ENCODE measurements at places on chromosomes 16 and 17. TPM values are rescaled to one million over a fixed set of nuclear protein-coding genes. Genes with fewer than 3 reads are reported as not detected.

DNA sequence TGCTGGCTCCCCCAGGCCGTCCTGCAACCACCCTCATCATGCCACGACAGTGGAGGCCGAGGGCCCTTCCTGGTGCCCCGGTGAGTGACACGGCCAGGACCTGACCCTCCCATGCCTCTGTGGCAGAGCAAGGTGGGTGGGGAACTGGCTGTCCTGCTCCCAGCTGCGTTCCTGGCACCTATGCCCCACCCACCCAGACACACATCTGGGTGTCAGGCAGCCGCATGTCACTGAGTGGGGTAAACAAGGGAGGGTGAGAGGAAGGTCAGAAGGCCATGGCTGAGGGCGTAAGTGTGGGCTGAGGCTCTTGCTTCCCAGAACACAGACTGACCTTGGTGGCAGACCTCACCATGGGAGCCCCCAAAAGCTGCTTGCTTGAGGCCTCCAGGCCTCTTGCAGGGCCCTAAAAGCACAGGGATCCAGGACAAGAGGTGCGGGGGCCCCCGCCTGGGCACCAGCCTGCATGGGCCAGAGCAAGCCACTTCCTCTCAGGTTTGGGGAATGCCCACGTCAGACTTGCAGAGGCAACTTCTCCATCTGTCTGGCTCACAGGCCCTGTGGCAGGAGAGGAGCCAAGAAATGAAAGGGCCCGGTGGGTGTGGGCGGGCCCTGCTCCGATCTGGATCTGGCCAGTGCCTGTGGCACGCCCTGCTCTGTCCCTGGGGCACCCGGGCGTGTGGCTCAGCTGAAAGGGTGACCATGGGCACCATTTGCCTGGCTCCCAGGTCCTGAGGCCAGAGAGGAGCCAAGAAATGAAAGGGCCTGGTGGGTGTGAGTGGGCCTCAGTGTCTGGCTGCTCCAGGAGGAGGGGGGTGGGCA is 3.9 kb upstream of the CCDC57 start:
- H3K27ac ChIP-seq, result peak overlapping the region; percentile 57
- H3K27me3 ChIP-seq, result no peaks in the 10 kb centered on the region
- no peaks in the 10 kb centered on the region for H3K36me3 ChIP-seq
- H3K4me3 ChIP-seq, result no peak overlapping the region
- no peak for DNase-seq

DNA sequence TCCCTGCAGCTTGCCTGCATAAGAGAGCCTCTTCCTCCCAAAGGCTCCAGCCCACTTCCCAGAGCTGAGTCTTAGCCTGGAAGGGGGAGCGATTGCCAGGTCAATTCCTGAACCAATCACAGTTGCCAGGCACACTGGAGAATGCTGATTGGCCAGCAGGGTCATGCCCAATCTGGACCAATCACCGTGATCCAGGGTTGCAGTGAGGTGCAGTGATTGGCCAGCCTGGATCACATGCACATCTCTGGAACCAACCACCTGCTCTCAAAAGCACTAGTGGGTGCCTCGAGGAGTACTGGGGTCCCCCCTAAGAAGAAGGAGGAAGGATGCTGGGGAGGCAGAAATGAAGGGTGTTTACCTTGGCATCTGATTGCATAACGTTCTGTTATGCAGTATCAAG is 18.4 kb downstream of the NAGPA start:
- no peaks in the 10 kb centered on the region for H3K36me3 ChIP-seq
- no peaks in the 10 kb centered on the region for H3K27me3 ChIP-seq
- H3K4me3 ChIP-seq, result no peak overlapping the region
- no peaks in the 10 kb centered on the region for H3K4me1 ChIP-seq

DNA sequence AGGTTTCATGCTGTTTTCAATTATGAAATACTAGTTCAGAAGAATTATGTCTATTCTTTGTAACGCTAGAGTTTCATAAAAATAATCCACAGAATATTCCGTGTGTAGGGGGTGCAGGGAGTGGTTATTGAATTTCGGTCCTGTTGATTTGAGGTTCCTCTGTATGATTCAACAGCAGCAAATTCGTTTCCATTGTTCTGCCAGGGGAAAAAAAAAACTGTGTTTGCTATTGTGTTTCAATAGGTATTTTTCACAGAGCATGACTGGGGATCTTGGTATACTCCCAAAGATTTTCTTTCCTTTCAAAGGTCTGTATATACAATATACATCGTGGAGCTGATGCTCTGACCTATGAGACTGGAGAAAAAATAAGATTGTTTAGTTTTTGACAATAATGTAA is 15.8 kb downstream of the SHISA9 start:
- H3K36me3 ChIP-seq, result no peaks in the 10 kb centered on the region
- H3K27me3 ChIP-seq, result no peaks in the 10 kb centered on the region
- DNase-seq, result no peak
- H3K4me1 ChIP-seq, result no peaks in the 10 kb centered on the region

DNA sequence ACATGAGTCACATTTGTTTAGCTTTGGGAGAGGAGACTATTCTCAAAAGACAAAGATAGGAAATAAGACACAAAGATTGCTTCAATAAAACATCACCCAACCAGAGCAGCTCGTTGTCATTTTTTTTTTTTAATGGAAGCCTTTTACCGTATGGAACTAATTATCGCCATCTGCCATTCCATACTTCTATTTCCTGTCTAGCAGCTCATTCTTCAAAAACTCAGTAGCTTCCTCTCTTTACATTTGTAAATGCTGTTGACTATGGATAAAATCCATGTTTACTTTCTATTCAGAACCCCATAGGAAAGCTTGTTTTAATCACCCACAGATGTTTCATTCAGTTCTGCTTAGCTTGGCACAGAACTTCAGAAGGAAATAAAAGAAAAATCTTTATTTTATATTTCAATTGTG is 110.0 kb upstream of the PSMD7 start:
- no peaks in the 10 kb centered on the region for H3K4me1 ChIP-seq
- no peak overlapping the region for H3K27ac ChIP-seq
- no peaks in the 10 kb centered on the region for H3K36me3 ChIP-seq
- no peak overlapping the region for H3K4me3 ChIP-seq

- H3K27me3 ChIP-seq, result no peaks in the 10 kb centered on the region
- H3K4me3 ChIP-seq, result no peak overlapping the region
- no peak for DNase-seq
- H3K36me3 ChIP-seq, result no peaks in the 10 kb centered on the region
- H3K4me1 ChIP-seq, result no peaks in the 10 kb centered on the region
Measured at GRCh38 chr17:10748531-10749181, 18.8 kb upstream of the TMEM220 start.

GRCh38 chr16:9091867-9092281 is 430 bp downstream of the HAPSTR1 start:
- no peaks in the 10 kb centered on the region for H3K36me3 ChIP-seq
- peak; percentile 35 for DNase-seq
- H3K27me3 ChIP-seq, result no peaks in the 10 kb centered on the region
- H3K4me1 ChIP-seq, result peaks cover 30% of the 10 kb centered on the region
- peak overlapping the region; percentile 81 for H3K4me3 ChIP-seq

DNA sequence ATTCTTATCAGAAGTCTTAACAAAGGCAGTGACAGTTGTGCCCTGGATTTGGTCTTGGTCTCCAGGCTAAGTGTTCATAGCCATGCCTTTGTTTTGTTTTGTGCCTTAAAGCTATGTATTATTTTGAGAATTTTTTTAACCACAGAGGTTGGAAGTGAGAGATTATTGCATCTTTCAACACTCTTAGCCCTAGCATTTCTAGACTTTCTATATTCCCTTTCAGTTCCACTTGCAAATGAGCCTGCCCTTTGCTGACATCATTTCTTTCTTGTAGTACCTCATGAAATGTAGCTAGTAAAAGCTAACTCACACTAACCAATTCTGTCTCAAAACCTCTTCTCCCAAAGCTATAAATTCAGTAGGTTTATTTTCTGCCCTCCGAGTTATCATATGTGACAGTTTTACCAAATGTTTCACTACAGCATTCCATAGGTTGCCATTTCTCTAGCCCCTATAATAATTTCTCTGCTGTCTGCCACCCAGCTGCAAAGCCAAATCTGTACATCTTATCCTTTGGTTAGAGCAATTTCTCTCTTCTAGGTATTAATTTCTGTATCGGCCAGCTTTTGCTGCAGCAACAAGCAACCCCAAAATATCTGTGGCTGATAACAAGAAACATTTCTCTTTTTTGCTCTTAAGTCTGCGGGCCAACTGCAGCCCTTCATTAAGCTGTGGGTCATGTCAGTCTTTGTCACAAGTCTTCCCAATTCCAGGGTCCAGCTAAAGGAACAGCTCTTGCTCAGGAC is 14.2 kb upstream of the CCL1 start:
- H3K27me3 ChIP-seq, result no peaks in the 10 kb centered on the region
- no peak overlapping the region for H3K4me3 ChIP-seq
- no peaks in the 10 kb centered on the region for H3K36me3 ChIP-seq

GRCh38 chr17:63434951-63435571 is 11.0 kb downstream of the CYB561 start:
- H3K27me3 ChIP-seq, result peaks cover 4% of the 10 kb centered on the region
- H3K4me1 ChIP-seq, result peaks cover 60% of the 10 kb centered on the region
- no peaks in the 10 kb centered on the region for H3K36me3 ChIP-seq
- DNase-seq, result peak; percentile 43

GRCh38 chr17:15083225-15083624 is 181.9 kb downstream of the PMP22 start:
- H3K27me3 ChIP-seq, result no peaks in the 10 kb centered on the region
- DNase-seq, result no peak
- H3K27ac ChIP-seq, result no peak overlapping the region

- peak; percentile 34 for DNase-seq
- H3K36me3 ChIP-seq, result no peaks in the 10 kb centered on the region
- no peak overlapping the region for H3K4me3 ChIP-seq
- no peak overlapping the region for H3K27ac ChIP-seq
- no peaks in the 10 kb centered on the region for H3K4me1 ChIP-seq
- no peaks in the 10 kb centered on the region for H3K27me3 ChIP-seq
Measured at GRCh38 chr17:55513885-55514590, 2.8 kb upstream of the SMIM36 start.

- no peak overlapping the region for H3K4me3 ChIP-seq
- H3K27me3 ChIP-seq, result no peaks in the 10 kb centered on the region
- H3K4me1 ChIP-seq, result no peaks in the 10 kb centered on the region
- H3K36me3 ChIP-seq, result no peaks in the 10 kb centered on the region
- H3K27ac ChIP-seq, result no peak overlapping the region
- no peak for DNase-seq
Measured at GRCh38 chr17:14859542-14859941, 405.6 kb downstream of the PMP22 start.

GRCh38 chr16:31382485-31383161 is 10.5 kb upstream of the ITGAD start:
- H3K27me3 ChIP-seq, result peaks cover 22% of the 10 kb centered on the region
- H3K36me3 ChIP-seq, result no peaks in the 10 kb centered on the region
- H3K4me1 ChIP-seq, result peaks cover 12% of the 10 kb centered on the region
- no peak overlapping the region for H3K27ac ChIP-seq

GRCh38 chr17:4560837-4561256 is 470 bp upstream of the GGT6 start:
- no peaks in the 10 kb centered on the region for H3K27me3 ChIP-seq
- no peak overlapping the region for H3K27ac ChIP-seq
- no peak for DNase-seq
- H3K4me3 ChIP-seq, result no peak overlapping the region
- no peaks in the 10 kb centered on the region for H3K36me3 ChIP-seq

GRCh38 chr16:56289862-56290261 is 98.6 kb downstream of the GNAO1 start:
- H3K4me3 ChIP-seq, result no peak overlapping the region
- DNase-seq, result no peak
- H3K36me3 ChIP-seq, result no peaks in the 10 kb centered on the region
- no peaks in the 10 kb centered on the region for H3K4me1 ChIP-seq

DNA sequence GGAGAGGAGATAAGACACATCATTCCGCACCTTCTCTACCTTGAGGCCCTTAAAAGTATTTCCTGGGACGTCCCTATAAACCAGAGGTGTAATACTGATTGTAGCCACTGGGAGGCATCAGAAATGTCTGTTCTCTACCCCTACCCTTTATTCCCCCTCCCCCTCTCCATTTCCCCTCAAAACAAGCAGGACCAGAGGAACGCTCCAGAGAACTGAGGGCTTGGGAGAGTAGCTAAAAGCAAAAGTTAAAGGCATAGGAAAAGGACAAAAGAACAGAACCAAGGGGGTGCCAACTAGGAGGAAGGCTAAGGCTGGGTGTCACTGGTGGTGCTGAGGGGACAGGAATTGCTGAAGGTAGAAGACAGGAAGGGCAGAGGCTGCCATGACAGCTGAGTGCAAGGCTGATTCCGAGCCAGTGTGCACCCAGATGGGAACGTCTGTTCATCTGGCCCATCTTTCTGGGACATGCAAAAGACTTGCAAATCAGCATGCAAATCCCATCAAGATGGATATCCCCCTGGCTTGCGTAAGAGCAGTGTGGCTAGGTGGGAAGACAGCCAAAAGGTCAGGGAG is 6.7 kb downstream of the CAMTA2 start:
- no peak for DNase-seq
- no peaks in the 10 kb centered on the region for H3K27me3 ChIP-seq
- H3K4me3 ChIP-seq, result no peak overlapping the region
- peaks cover 10% of the 10 kb centered on the region for H3K36me3 ChIP-seq
- H3K27ac ChIP-seq, result no peak overlapping the region
- H3K4me1 ChIP-seq, result peaks cover 12% of the 10 kb centered on the region

- no peaks in the 10 kb centered on the region for H3K36me3 ChIP-seq
- H3K4me3 ChIP-seq, result no peak overlapping the region
- no peak for DNase-seq
- H3K4me1 ChIP-seq, result peaks cover 32% of the 10 kb centered on the region
Measured at GRCh38 chr16:57282510-57283213, 1.8 kb downstream of the PLLP start.

DNA sequence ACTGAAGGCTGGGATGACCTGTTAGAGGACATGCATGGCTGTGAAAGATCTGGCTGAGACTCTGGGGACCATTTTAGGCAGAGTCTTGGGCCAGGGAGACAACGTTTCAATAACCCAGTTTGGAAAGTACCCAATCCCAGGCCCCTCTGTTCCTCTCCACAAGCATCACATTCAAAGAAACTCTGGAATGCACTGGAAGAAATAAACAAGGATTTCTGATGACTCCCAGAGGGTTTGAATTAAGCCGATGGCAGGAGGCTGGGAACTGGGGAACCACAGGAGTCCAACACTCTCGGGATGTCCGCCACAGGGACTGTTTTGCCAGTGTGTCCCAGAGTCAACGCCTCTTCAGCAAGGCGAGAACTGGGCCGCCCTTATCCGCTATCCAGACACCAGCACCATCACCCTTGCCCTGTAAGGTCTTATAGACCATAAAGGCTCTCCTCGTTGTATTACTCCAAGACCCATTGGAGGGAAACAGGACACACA is 3.3 kb downstream of the PMP22 start:
- H3K27me3 ChIP-seq, result peaks cover 11% of the 10 kb centered on the region
- no peaks in the 10 kb centered on the region for H3K4me1 ChIP-seq
- H3K36me3 ChIP-seq, result no peaks in the 10 kb centered on the region
- no peak overlapping the region for H3K27ac ChIP-seq
- no peak for DNase-seq

GRCh38 chr17:16007439-16007838 is 7.8 kb downstream of the TTC19 start:
- H3K4me1 ChIP-seq, result no peaks in the 10 kb centered on the region
- H3K27me3 ChIP-seq, result no peaks in the 10 kb centered on the region
- H3K36me3 ChIP-seq, result peaks cover 78% of the 10 kb centered on the region
- no peak overlapping the region for H3K27ac ChIP-seq

The APOBR gene
- 10.3 TPM for total RNA-seq

The MYH11 gene
- total RNA-seq, result 0.56 TPM

The TRIM47 gene
- total RNA-seq, result 2.6 TPM

The SUPT4H1 gene
- total RNA-seq, result 63.2 TPM

The ASGR2 gene
- 0.25 TPM for total RNA-seq

The TRAF4 gene
- total RNA-seq, result 226 TPM

The SDR42E1 gene
- 5.0 TPM for total RNA-seq

The C16orf92 gene
- total RNA-seq, result not detected

The KCNJ12 gene
- 0.23 TPM for total RNA-seq

The ZNF785 gene
- total RNA-seq, result 15.9 TPM

The TMEM132E gene
- 0.09 TPM for total RNA-seq

The BICDL2 gene
- 0.13 TPM for total RNA-seq
